ENCODE measurements at places on chromosomes 5 and 9.

DNA sequence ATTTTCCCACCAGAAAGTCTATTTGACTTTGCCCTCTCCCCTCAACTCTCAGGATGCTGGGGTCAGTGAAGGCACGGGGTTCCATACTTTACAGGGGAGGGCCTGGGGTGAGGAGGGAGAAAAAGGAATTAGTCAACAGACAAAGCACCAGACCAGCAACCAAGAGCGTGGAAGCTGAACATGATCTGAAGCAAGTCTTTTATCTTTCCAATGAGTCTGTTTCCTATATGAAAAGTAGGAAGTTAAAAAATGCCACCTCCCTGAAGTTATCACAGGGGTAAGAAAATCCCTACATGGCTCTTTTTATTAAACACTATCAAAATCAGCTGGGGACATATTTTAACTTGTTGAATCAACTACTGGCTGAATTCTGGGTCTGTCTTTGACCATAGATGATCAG is 337.0 kb downstream of the TRPM3 start:
- DNase-seq: no peak

DNA sequence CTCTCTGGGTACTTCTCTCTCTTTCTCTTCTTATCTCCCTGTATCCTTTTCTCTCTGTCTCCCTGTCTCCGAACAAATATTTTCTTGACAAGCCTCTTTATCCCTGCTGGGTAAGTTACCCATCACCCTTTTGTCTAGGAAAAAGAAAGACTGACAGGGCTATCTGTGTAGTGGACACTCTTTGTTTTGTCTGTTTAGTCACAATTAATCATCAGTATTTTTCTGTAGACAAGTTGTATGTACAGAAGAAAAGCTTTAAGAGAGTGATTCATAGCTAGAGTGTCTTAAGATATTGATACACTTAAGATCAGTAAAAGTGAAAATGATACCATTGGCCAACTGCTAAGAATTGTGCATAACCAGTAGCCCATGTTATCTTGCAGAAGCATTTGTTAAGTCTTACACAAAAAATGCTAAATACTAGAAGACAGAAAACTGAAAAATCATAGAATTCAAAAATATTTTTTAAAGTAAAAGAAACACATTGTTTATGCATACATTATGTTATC is 1043.8 kb upstream of the EDIL3 start:
- no peak for DNase-seq

DNA sequence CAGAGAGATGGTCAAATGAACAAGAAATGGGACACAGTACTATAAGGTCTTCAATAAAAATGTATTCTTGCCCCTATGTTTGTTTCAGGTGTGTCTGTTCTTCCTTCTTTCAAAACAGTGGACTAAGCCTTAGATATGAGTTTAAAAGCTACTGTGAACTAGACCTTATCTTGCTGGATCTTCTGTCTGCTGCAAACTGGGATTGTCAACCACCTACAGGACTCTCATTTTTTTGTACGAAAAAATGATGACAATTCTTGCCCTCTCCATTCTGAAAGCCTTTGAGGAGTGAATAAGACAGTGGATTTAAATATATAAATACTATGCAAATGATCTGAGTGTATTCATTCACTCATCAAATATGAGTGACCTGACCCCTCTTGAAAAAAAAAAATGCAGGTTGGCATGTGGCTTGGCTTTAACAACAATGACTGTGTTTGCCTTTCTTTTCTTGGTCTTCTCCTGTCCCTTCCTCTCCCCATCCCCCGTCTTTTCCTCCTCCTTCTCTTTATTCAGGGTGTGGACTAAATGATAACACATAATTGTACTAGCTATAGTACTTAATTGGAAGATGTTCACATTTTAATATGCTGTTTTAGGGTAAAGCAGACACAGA is 235.5 kb upstream of the TRIM32 start:
- DNase-seq: no peak

- no peak for DNase-seq
Measured at GRCh38 chr9:127423476-127423933, 677 bp upstream of the ZNF79 start.

DNA sequence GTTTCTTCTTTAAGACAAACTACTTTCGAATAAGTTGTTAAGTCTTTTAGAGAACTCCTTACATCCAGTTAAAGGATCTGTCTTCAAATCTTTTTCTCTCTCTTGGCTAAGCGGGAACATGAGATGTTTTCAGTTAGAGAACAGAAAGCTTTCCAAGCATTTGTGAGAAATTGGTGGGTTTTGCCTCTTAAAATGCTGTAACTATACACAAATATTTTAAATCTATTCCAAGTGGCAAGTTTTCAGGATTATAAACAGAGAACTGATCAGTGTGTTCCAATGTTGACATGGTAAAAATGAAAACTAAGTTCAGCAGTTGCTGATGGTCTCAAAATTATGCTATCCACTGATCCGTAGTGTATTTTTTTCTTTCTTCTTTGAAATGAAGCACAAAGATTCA is 100.4 kb downstream of the EBF1 start:
- DNase-seq: no peak

Measured in fibroblast of upper back skin (primary cell).